ENCODE measurements at places on chromosomes 6 and 20. TPM values are rescaled to one million over a fixed set of nuclear protein-coding genes. Genes with fewer than 3 reads are reported as not detected.

GRCh38 chr6:14537030-14537429 lies 419.5 kb downstream of the CD83 start:
- no peak for DNase-seq

GRCh38 chr20:39390186-39390585 lies 428.0 kb downstream of the DHX35 start:
- DNase-seq, result no peak

- no peak for DNase-seq
These were observed 4.4 kb upstream of the PYGB start for GRCh38 chr20:25243416-25243979.

Gene NR2E1
- total RNA-seq, result not detected

DNA sequence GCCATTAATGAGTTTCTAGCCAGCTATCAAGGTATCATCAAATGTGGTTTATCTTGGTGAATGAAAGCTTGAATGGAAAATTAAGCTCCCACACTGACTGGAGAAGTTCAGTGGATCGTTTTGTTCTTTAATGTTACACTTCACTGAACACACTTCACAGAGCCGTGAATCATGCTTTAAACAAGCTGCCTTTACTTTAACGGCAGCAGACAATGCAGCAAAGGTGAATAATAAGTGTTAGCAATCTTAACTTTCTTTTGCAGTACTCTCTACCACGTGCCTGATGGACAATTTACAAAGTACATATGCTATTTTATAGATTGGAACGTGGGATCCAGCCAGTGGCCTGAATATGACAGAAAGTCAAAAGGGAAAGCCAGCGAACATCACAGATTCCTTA lies 424.5 kb downstream of the GRIK2 start:
- DNase-seq, result no peak

- no peak for DNase-seq
These were observed 161.5 kb upstream of the THBS2 start for GRCh38 chr6:169415179-169415578.

- DNase-seq, result no peak
These were observed 17.0 kb upstream of the RNF146 start for GRCh38 chr6:127249621-127250020.

GRCh38 chr20:9460518-9460917 lies 53.9 kb upstream of the LAMP5 start:
- no peak for DNase-seq

Gene BCKDHB
- 18.8 TPM for total RNA-seq

DNA sequence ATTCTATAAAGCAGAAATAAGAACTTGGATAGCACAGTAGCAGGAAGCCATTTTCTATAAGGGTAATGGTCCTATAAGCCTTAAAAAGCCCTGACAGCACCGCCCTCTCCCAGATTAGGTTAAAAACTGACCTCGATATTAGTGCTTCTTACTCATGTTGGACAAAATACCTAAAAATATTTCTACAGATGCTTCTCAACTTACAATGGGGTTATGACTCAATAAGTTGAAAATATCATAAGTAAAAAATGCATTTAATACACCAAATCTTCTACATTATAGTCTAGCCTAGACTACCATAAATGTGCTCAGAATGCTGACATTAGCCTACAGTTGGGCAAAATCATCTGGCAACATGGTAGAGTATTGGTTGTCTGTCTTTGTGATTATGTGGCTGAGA lies 70.3 kb downstream of the SESN1 start:
- no peak for DNase-seq
